Stimulated activated CD4-positive, alpha-beta T cell treated with anti-CD3 and anti-CD28 coated beads, Interleukin-15, amount 100 ng/mL, for 1 hour (primary cell): ENCODE measurements at places on chromosomes 3 and 15.

- no peak for DNase-seq
Observed at GRCh38 chr15:90883976-90884718, at the start of gene FES. TSS of gene FES (plus strand) at chr15:90884504. CDS start at chr15:90885046, 542 bp downstream.

DNA sequence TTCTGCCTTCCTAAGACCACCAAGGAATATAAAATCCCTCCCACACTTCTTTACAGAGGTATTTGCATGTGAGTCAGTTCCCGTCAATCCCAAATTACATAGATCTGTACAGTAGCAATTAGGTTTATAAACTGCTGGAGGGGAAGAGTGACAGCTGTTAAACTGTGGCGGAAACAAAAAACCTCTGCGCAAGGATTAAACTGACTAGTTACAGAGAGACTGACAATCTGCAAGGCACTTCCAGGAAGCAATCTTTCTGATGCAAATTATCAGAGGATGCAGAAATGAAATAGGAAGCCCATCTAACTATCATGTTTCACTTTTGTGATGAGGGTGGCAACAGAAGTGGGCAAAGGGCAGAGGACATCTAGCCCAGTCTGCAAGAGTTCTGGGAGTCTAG lies 150.4 kb downstream of the RTP4 start:
- DNase-seq, result no peak

DNA sequence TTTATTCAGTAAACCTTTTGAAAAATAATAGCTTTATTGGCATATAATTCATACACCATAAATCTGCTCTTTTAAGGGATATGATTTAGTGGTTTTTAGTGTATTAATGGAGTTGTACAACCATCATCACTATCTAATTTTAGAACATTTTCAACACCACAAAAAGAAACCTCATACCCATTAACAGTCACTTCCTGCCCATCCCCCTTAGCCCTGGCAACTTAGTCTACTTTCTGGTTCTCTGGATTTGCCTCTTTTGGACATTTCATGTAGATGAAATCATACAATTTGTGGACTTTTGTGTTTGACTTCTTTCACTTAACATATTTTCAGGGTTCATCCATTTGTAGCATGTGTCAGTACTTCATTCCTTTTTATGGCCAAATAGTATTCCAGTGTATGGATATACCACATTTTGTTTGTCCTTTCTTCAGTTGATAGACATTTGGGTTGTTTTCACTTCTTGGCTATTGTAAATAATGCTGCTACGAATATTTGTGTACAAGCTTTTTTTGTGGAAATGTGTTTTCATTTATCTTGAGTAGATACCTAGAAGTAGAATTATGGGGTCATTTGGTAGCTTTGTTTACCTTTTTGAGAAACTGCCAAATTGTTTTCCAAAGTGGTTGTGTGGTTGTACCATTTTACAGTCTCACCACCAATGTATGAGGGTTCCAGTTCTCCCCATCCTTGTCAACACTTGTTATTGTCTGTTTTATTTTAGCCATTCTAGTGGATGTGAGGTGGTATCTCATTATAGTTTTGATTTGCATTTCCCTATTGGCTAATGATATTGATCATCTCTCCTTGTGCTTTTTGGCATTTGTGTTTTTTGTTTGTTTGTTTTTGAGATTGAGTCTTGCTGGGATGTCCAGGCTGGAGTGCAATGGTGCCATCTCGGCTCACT lies 45.8 kb downstream of the SMAD3 start:
- DNase-seq, result no peak

GRCh38 chr15:67026610-67026967 lies 38.8 kb upstream of the SMAD3 start:
- DNase-seq, result no peak

GRCh38 chr3:109059264-109059663 lies 58.7 kb downstream of the MORC1 start:
- DNase-seq, result no peak

DNA sequence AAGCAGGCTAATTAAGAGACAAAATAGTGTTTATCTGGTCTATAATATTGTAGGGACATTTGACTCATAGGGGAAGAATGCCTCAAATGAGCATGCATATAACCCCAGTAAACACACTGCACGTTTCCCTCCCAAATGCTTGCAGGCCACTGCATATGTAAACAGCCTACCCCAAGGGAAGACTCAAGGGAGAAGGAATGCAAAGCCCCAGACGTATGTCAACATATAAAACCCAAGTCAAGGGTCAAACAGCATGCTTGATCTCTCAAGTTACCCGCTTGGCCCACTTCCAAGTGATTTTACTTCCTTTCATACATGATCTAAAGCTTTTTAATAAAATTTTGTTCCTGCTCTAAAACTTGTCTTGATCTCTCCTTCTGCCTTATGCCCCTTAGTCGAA lies 1090.0 kb downstream of the OTOL1 start:
- no peak for DNase-seq
